Endodermal cell (in vitro differentiated cells): ENCODE measurements at places on chromosomes 16 and 17. TPM values are rescaled to one million over a fixed set of nuclear protein-coding genes. Genes with fewer than 3 reads are reported as not detected.

SPATA22 gene
- total RNA-seq, result not detected in 2 replicates

ZACN gene
- not detected in 3 replicates for total RNA-seq

CCDC92B gene
- total RNA-seq, result 4.0 and 4.3 TPM in 2 replicates

SLFN12L gene
- total RNA-seq, result not detected in 3 replicates

HS3ST6 gene
- not detected in 3 replicates for total RNA-seq

P2RX1 gene
- total RNA-seq, result not detected in 2 replicates

ABCC11 gene
- 0.34 and 0.70 TPM in 2 replicates for total RNA-seq

NT5M gene
- total RNA-seq, result 11.5 to 15.7 TPM (median 11.8 TPM) in 3 replicates

NCOR1 gene
- total RNA-seq, result 129 and 141 TPM in 2 replicates

DHX38 gene
- 65.4 and 66.9 TPM in 2 replicates for total RNA-seq

ANKFN1 gene
- total RNA-seq, result not detected in 3 replicates

CCL17 gene
- total RNA-seq, result not detected in 3 replicates

COL1A1 gene
- total RNA-seq, result 58.7 and 62.2 TPM in 2 replicates

LRRC37A gene
- 5.6 to 5.7 TPM (median 5.6 TPM) in 3 replicates for total RNA-seq

PDIA2 gene
- 9.7 and 9.9 TPM in 2 replicates for total RNA-seq

CHD9NB gene
- 4.2 to 14.0 TPM (median 13.1 TPM) in 3 replicates for total RNA-seq

TBC1D3C gene
- 1.3 TPM in 1 of 3 replicates, not detected in the others for total RNA-seq

PRSS27 gene
- 3.7 to 4.8 TPM (median 4.4 TPM) in 3 replicates for total RNA-seq

SLC16A6 gene
- 0.17 to 1.5 TPM (median 0.58 TPM) in 3 replicates for total RNA-seq

EVI2A gene
- total RNA-seq, result not detected in 3 replicates

MARVELD3 gene
- total RNA-seq, result 15.7 and 17.6 TPM in 2 replicates

PFAS gene
- 76.7 to 119 TPM (median 119 TPM) in 3 replicates for total RNA-seq

SLFN14 gene
- not detected in 2 replicates for total RNA-seq

CDH3 gene
- total RNA-seq, result 88.1 and 88.9 TPM in 2 replicates

ZNF771 gene
- total RNA-seq, result 12.5 and 14.7 TPM in 2 replicates

OR2C1 gene
- not detected in 2 replicates for total RNA-seq

C17orf50 gene
- total RNA-seq, result not detected in 3 replicates

WNT9B gene
- 0.33 TPM in 1 of 3 replicates, not detected in the others for total RNA-seq

CENPT gene
- 35.4 to 47.0 TPM (median 43.7 TPM) in 3 replicates for total RNA-seq

SSTR5 gene
- 1.3 to 3.1 TPM (median 1.5 TPM) in 3 replicates for total RNA-seq

ZFPM1 gene
- 11.6 to 21.5 TPM (median 21.0 TPM) in 3 replicates for total RNA-seq

C16orf89 gene
- 0.34 and 0.51 TPM in 2 replicates for total RNA-seq

CCL4L2 gene
- not detected in 2 replicates for total RNA-seq

ACSM5 gene
- total RNA-seq, result not detected in 2 replicates

ALOX15B gene
- total RNA-seq, result not detected in 2 replicates

CNGB1 gene
- total RNA-seq, result 0.29 and 0.59 TPM in 2 replicates

FBXO39 gene
- total RNA-seq, result 0.29 TPM in 2 of 3 replicates, not detected in the other

HASPIN gene
- 14.7 and 15.3 TPM in 2 replicates for total RNA-seq

KRTAP1-5 gene
- total RNA-seq, result not detected in 2 replicates

ADAD2 gene
- total RNA-seq, result not detected in 3 replicates

MYH3 gene
- 1.1 to 1.7 TPM in 2 of 3 replicates, not detected in the other for total RNA-seq

ASGR2 gene
- total RNA-seq, result 0.44 to 0.76 TPM in 2 of 3 replicates, not detected in the other

CTRB2 gene
- total RNA-seq, result not detected in 3 replicates

MBTD1 gene
- 28.7 to 33.8 TPM (median 33.6 TPM) in 3 replicates for total RNA-seq

PRR15L gene
- 0.57 and 0.70 TPM in 2 replicates for total RNA-seq

RNF157 gene
- 3.5 to 9.6 TPM (median 7.1 TPM) in 3 replicates for total RNA-seq
